Fibroblast of lung (primary cell): ENCODE measurements at places on chromosomes 7 and 10. TPM values are rescaled to one million over a fixed set of nuclear protein-coding genes. Genes with fewer than 3 reads are reported as not detected.

DNA sequence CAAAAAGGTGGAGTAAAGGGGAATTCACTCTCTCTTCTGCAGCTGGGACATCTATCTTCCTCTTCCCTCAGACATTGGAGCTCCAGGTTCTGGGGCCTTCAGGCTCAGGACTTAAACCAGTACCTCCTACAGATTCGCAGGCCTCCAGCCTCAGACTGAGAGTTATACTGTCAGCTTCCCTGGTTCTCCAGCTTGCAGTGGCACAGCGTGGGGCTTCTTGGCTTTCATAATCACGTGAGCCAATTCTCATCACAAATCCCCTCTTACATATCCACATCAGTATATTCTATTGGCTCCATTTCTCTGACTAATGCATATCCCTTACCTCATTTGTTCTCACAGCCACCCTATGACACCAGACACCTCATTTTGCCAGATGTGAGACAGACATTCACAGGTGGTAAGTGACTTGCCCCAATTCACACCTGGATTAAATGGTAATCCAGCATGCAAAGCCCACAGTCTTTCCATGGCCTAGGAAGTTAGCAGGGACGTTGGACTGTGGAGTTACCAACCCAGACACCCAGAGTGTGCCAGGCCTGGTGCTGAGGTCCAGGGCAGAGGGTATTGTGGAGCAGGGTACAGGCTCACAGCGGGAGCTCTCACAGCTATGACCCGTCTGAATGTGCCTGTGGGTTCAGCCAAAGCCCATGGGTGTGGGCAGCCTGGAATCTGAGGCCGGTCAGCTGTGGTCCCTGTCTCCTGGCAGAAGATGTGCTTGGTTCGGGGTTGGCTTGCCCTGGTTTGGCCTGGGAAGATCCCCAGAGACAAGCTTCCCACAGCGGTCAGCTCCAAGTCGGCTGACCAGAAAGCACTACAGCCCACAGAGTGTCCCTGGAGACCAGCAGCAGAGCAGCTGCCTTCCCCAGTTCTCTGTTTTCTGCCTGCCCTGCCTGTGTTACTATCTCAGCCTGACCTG is 18.4 kb upstream of the ZCCHC24 start:
- peaks cover 7% of the 10 kb centered on the region for H3K4me1 ChIP-seq
- DNase-seq: no peak
- no peaks in the 10 kb centered on the region for H3K36me3 ChIP-seq
- H3K4me3 ChIP-seq: no peak overlapping the region
- H3K27ac ChIP-seq: no peak overlapping the region

GRCh38 chr7:117669818-117670217 is 190.0 kb downstream of the CFTR start:
- no peak for DNase-seq
- no peak overlapping the region for H3K27ac ChIP-seq
- H3K4me1 ChIP-seq: peaks cover 9% of the 10 kb centered on the region
- no peaks in the 10 kb centered on the region for H3K27me3 ChIP-seq

DNA sequence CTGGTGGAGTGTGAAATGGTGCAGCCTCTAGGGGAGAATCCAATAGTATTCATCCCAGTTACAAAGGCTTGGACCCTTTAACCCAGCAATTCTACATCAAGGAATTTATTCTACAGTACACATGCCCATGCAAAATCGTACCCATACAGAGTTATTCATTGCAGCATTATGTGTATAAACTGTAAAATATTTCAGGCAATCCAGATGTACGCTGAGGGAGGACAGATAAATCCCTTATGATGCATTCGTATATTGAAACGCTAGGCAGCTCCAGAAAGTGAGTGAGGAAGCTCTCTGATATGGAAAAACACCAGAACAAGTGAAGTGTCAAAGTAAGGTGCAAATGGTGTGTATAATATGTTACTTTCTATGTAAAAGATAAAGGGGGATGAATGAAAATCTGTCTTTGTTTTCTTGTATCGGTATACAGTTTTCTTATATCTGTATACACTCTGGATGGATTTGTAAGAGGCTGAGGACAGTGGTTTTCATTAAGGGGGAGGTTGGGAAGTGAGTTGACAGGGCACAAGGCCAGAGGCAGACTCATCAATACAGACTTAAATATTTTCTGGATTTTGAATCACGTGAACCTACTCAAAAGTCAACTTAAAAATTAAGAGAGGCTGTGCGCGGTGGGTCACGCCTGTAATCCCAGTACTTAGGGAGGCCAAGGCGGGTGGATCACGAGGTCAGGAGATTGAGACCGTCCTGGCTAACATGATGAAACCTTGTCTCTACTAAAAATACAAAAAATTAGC is 17.1 kb downstream of the VWA2 start:
- no peaks in the 10 kb centered on the region for H3K27me3 ChIP-seq
- no peaks in the 10 kb centered on the region for H3K36me3 ChIP-seq
- no peak overlapping the region for H3K4me3 ChIP-seq
- no peak for DNase-seq
- H3K4me1 ChIP-seq: peaks cover 14% of the 10 kb centered on the region

GCK gene
- 0.77 and 1.7 TPM in 2 replicates for total RNA-seq

ADK gene
- total RNA-seq: 18.2 and 25.3 TPM in 2 replicates

GRCh38 chr10:10110844-10111490 is 906.7 kb upstream of the CELF2 start:
- no peaks in the 10 kb centered on the region for H3K4me1 ChIP-seq
- no peak for DNase-seq
- no peaks in the 10 kb centered on the region for H3K27me3 ChIP-seq
- no peak overlapping the region for H3K4me3 ChIP-seq
- no peaks in the 10 kb centered on the region for H3K36me3 ChIP-seq

DNA sequence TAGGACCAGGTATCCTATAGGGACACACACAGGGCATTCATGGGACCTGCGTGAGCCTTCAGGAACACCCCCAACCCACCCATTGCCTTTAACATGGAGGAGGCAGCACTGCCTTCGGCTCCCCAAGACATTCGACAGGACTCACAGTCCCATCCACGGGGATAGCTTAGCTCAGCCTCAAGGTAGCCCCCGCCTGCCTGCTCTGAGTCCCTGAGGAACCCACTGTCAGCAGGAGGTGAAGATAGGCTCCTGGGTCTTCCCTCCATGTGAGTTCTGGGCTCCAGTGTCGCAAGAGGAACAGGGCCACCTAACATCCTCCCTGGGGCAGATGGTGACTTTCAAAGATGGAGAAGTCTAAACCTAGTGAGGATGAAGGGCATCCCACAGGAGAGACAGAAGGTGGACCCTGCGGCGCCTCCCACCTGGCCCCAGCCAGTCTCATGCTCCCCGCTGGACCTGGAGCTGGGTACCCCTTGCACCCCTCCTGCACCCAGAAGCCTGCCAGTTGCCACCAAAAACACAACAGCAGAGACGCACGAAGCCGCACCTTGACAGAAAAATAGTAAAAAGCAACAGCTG is 4.9 kb upstream of the ADIRF start:
- H3K27me3 ChIP-seq: no peaks in the 10 kb centered on the region
- H3K4me3 ChIP-seq: no peak overlapping the region
- H3K27ac ChIP-seq: no peak overlapping the region
- H3K36me3 ChIP-seq: no peaks in the 10 kb centered on the region

SPOCK2 gene
- total RNA-seq: 0.26 and 0.33 TPM in 2 replicates

CDC14C gene
- under 0.01 and 0.17 TPM in 2 replicates for total RNA-seq

DNA sequence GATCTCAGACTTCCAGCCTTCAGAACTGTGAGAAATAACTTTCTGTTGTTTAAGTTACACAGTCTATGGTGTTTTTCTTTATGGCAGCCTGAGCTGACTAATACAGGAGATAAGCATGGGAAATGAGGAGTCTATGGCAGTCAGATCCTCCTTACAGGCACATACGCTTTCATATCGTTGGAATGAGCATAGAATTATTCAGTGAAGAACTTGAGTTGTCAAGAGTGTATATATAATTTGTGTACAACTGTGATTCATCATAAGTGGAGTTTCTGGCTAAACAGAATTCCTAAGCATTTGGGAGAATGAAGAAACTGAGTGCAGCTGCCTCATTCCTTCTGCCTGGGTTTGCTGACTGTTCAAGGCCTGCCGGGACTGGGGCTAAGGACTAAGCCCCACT is 516.7 kb downstream of the ADRA2A start:
- no peak overlapping the region for H3K27ac ChIP-seq
- H3K4me1 ChIP-seq: no peaks in the 10 kb centered on the region
- H3K4me3 ChIP-seq: no peak overlapping the region
- H3K27me3 ChIP-seq: no peaks in the 10 kb centered on the region
- no peak for DNase-seq

DNA sequence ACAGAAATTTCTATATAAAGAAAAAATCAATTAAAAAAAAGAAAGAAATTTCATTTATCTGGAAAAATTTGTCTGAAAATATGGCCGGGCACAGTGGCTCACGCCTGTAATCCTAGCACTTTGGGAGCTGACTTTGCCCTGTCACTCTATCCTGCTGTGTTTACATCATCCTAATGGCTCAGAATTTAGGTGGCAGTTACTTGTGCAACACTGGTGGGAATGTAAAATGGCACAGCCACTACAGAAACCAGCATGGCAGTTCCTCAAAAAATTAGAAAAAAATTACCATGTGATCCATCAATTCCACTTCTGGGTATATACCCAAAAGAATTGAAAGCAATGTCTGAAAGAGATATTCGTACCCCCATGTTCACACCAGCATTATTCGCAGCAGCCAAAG is 405.2 kb upstream of the AUTS2 start:
- no peak for DNase-seq
- H3K27me3 ChIP-seq: no peaks in the 10 kb centered on the region
- H3K27ac ChIP-seq: no peak overlapping the region
- no peaks in the 10 kb centered on the region for H3K36me3 ChIP-seq
- no peaks in the 10 kb centered on the region for H3K4me1 ChIP-seq

GRCh38 chr7:35805876-35806275 is 5.0 kb downstream of the SEPTIN7 start:
- peaks cover 2% of the 10 kb centered on the region for H3K4me1 ChIP-seq
- H3K36me3 ChIP-seq: no peaks in the 10 kb centered on the region
- H3K27me3 ChIP-seq: no peaks in the 10 kb centered on the region
- no peak overlapping the region for H3K4me3 ChIP-seq
- no peak for DNase-seq

AZGP1 gene
- total RNA-seq: not detected in 2 replicates

- no peaks in the 10 kb centered on the region for H3K4me1 ChIP-seq
- H3K4me3 ChIP-seq: no peak overlapping the region
- no peak overlapping the region for H3K27ac ChIP-seq
- no peaks in the 10 kb centered on the region for H3K36me3 ChIP-seq
- no peaks in the 10 kb centered on the region for H3K27me3 ChIP-seq
- no peak for DNase-seq
Observed at GRCh38 chr10:1249142-1249920, 193.1 kb downstream of the WDR37 start.

TAS2R5 gene
- 1.0 and 1.3 TPM in 2 replicates for total RNA-seq

- no peak overlapping the region for H3K27ac ChIP-seq
- H3K4me3 ChIP-seq: no peak overlapping the region
- DNase-seq: no peak
- no peaks in the 10 kb centered on the region for H3K4me1 ChIP-seq
Observed at GRCh38 chr10:121702351-121703320, 104.4 kb upstream of the FGFR2 start.

HOGA1 gene
- total RNA-seq: 1.0 and 1.5 TPM in 2 replicates

- H3K27me3 ChIP-seq: no peaks in the 10 kb centered on the region
- no peak overlapping the region for H3K4me3 ChIP-seq
- H3K4me1 ChIP-seq: no peaks in the 10 kb centered on the region
- no peak for DNase-seq
- no peak overlapping the region for H3K27ac ChIP-seq
Observed at GRCh38 chr10:86950349-86950748, 7.1 kb downstream of the MMRN2 start.

- H3K27ac ChIP-seq: no peak overlapping the region
- no peaks in the 10 kb centered on the region for H3K27me3 ChIP-seq
- no peak for DNase-seq
- no peak overlapping the region for H3K4me3 ChIP-seq
- H3K4me1 ChIP-seq: no peaks in the 10 kb centered on the region
- no peaks in the 10 kb centered on the region for H3K36me3 ChIP-seq
Observed at GRCh38 chr7:133623721-133624120, 370.8 kb downstream of the EXOC4 start.

DNA sequence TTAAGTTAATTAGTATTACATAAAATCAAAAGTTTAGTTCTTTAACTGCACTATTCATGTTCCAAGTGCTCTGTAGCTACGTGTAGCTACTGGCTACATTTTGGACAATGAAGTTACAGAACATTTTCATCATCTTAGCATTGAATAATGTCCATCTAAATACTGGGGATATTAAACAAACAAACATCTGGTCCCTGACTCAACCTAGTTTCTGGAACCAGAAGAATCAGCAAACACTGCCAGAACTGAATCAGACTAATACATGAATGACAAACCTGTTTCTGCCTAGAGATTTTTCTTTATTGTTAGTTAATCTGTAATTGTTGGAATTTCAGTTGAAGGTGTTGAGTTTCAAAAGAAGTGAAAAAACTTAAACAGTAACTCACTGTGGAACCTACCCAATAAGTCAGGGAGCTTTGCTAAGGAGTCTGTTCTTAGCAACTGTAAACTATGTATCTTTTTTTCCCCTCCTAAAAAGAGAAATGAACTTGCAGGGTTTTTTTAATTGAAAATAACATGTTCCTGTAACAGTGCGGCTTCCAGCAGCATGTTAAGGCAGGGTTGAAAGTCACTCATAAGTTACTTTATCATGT is 58.3 kb downstream of the CDK13 start:
- H3K4me1 ChIP-seq: no peaks in the 10 kb centered on the region
- H3K36me3 ChIP-seq: no peaks in the 10 kb centered on the region
- DNase-seq: peak; percentile 83

GRCh38 chr10:96507044-96507443 is 6.7 kb downstream of the TLL2 start:
- H3K27me3 ChIP-seq: peaks cover 6% of the 10 kb centered on the region
- H3K4me3 ChIP-seq: no peak overlapping the region
- no peaks in the 10 kb centered on the region for H3K4me1 ChIP-seq
- DNase-seq: no peak

GRCh38 chr10:62335326-62335725 is 38.8 kb upstream of the ZNF365 start:
- no peaks in the 10 kb centered on the region for H3K4me1 ChIP-seq
- H3K27me3 ChIP-seq: no peaks in the 10 kb centered on the region
